Left lung (tissue), 14 donors: ENCODE measurements at places on chromosomes 4 and X. TPM values are rescaled to one million over a fixed set of nuclear protein-coding genes. Genes with fewer than 3 reads are reported as not detected.

The CSN2 gene
- not detected for total RNA-seq

The NXF2 gene
- total RNA-seq = not detected

The DGKK gene
- not detected for total RNA-seq

The SPANXN3 gene
- not detected for total RNA-seq

The CENPVL1 gene
- not detected for total RNA-seq

The GDPD2 gene
- total RNA-seq = not detected

DNA sequence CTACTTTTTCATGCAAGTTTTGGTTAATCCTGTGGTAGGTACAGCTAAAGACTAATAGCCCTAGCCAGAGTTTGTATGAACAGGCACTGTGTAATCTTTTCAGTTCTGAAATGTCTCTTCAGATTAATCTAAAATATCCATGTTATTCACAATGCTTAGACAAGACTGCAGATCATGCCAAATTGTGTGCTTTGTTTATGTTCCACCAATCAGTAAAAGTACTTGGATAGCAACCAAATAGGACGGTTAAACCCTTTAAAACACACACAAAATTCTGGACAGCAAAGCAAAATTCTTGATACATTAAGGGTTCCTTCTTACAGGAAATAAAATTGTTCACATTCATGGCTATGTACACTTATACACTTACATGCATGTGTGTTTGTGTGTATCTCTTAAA is 139.1 kb downstream of the KLHL13 start:
- DNase-seq = no peak

DNA sequence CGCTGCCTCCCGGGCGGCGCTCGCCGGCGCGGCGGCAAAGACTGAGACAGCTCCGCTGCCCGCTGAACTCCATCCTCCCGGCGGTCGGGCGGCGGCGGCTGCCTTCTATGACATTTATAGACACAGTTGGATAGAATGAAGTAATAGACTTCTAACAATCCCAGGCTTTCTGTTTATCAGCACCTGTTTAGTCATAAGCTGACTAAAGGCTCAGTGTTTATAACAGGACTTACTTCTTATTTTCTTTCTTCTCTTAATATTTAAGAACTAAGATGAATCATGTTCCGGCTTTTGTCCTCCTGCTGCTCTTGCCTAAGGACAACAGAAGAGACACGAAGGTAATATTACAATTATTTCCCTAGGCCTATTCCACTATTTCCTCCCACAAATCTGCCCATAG is 3.9 kb downstream of the ARL13A start:
- DNase-seq = no peak

DNA sequence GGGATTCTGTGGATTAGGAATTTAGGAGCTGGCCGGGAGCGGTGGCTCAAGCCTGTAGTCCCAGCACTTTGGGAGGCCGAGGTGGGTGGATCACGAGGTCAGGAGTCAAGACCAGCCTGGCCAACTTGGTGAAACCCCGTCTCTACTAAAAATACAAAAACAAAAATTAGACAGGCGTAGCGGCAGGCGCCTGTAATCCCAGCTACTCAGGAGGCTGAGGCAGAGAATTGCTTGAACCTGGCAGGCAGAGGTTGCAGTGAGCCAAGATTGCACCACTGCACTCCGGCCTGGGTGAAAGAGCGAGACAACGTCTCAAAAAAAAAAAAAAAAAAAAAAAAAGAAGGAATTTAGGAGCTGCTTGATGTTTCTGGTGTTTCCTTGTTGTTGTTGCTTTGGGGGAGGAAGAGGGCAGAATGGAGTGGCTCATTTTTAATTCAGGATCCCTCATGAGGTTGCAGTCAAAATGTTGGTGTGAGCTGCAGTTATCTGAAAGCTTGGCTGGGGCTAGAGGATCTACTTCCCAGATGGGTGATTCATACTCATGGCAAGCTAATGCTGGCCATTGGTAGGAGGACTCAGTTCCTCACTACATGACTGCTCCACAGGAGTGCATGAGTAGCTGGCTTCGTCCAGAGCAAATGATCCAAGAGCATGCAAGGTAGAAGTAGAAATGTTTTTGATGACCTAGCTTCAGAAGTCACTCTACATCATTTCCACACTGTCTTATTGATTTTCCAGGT is 26.5 kb upstream of the JADE1 start:
- DNase-seq = no peak

DNA sequence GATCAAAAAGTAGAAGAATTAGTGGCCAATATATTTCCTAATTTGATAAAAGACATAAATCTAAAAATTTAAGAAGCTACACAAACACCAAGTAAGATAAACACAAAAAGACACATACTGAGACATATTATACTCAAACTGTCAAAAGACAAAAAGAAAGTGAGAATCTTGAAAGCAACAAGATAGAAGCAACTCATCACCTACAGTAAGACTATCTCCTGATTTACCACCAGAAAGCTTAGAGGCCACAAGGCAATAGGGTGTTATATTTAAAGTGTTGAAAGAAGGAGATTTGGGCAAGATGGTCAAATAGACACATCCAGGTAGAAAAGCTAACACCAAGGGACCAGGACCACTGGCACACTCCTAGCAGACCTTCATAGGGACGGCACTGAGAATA is 79.4 kb downstream of the ITM2A start:
- DNase-seq = no peak

GRCh38 chrX:1558761-1559468 is 21.9 kb upstream of the P2RY8 start:
- no peak for DNase-seq

DNA sequence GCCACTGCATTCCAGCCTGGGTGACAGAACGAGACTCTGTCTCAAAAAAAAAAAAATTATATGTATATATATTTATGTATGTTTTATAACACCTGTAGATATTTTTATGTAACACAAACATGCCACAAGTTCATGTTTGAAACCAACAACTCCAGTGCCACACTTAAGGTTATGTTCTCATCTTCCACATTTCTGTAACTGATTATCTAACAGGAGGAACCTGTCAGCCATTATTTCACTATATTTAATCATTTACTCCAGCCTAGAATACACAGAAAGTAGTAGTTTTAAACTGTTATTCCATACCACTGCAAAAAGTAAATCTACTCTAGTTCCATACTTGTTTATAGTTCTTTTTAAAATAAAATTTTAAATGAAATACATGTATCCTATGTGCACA is 32.3 kb downstream of the MCUB start:
- DNase-seq = no peak

- DNase-seq = no peak
Measured at GRCh38 chr4:71195924-71196323, 142.9 kb upstream of the SLC4A4 start.

DNA sequence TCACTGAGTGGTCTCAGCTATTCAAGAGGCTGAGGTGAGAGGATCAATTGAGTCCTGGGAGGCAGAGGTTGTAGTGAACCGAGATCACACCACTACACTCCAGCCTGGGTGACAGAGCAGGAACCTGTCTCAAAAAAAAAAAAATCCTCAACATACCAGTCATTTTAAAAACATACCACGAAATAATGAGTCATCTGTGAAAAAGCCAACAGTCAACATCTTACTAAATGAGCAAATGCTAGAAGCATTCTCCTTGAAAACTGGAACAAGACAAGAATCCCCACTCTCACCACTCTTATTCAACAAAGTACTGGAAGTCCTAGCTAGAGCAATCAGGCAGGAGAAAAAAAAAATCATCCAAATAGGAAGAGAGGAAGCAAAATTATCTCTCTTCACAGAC is 104.0 kb upstream of the ARHGEF9 start:
- DNase-seq = no peak

DNA sequence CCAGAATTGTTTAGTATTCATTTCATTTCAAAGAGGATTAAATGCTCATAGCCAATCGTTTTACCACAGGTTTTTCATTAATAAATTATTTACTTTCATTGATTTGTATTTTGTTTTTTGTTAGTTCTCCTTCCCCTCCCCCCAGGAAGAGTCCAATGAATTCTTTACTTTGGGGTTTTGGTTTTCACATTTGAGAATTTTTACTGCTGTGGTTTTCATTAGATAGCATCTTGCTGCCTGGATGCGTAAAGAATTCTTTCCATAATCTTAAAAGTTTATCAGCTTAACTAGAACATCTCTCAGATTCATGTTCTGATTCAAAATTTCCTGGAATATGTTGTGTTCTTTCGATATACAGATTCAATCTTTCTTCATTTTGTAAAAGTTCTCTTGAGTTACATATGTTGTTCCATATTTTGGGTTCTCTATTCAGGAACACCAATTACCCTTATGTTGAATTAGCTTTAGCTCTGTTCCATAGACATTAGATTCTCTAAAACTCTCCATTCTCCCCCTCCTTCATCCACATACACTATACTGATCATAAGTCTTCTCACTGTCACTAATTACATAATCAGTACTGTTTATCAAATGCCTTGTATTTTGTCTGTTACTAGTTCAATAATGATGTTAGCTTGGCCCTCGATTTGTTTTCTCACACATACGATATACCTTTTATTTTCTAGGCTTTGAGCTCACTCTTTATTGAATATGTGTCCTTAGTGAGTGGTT is 184.4 kb downstream of the CAMK2D start:
- DNase-seq = no peak

DNA sequence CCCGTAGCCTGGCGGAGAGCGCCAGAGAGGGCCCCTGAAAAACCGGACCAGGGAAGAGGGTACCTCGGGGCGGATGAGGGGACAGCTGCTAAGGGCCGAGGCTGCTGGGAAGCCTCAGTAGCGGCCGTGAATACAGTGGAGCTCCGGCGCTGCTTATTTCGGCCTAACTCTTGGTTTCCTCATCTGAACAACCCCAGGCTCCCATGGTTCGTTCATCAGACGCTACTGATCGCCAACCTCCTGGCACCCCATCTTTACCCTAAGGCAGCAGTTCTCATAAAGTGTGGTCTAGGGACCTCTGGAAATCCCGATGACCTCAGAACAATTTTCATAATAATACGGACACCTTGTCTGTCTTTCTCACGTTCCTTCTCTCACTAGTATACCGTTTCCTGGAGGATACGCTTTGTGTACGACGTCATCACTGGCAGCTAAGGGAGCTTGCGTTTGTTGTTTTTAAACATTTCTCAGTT is 645 bp upstream of the RAB28 start:
- no peak for DNase-seq

- no peak for DNase-seq
Measured at GRCh38 chrX:134753718-134754008, 95.4 kb upstream of the PLAC1 start.

DNA sequence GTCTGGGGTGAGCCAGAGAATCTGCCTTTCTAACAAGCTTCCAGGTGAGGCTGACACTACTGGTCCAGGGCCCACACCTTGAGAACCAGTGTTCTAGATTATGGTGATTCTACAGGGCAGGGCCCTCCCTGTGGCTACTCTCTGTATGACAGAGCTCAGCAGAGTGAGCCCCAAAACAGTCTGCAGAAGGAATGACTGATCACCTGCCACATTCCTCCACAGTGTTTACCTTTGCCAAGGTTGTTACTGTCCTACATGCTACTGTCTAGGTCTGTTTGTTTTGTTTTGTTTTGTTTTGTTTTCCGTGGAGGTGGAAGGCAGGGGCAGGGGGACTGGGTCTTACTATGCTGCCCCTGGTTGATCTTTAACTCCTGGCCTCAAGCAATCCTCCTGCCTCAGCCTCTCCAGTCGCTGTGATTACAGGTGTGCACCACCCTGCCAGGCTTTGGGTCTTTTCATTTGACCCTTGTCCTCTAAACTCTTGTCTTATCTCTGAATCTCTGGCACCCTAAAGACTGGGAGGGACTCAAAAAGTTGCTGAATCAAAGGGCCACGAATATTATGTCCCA is 45.1 kb downstream of the MAP7D2 start:
- no peak for DNase-seq
